SK-N-SH (cell line): ENCODE measurements at places on chromosomes 4 and X. TPM values are rescaled to one million over a fixed set of nuclear protein-coding genes. Genes with fewer than 3 reads are reported as not detected.
A peak's percentile ranks its signal among the peaks of the same experiment; 100 is the strongest.

GRCh38 chr4:126591583-126591982, 1041.2 kb upstream of the INTU start:
- DNase-seq = no peak

- DNase-seq = no peak
Measured at GRCh38 chr4:146510942-146511341, 10.8 kb downstream of the SLC10A7 start.

The NAT8L gene
- 0.43 and 0.86 TPM in 2 replicates for polyA plus RNA-seq

GRCh38 chrX:123846577-123847038, 13.2 kb upstream of the XIAP start:
- no peak for DNase-seq

DNA sequence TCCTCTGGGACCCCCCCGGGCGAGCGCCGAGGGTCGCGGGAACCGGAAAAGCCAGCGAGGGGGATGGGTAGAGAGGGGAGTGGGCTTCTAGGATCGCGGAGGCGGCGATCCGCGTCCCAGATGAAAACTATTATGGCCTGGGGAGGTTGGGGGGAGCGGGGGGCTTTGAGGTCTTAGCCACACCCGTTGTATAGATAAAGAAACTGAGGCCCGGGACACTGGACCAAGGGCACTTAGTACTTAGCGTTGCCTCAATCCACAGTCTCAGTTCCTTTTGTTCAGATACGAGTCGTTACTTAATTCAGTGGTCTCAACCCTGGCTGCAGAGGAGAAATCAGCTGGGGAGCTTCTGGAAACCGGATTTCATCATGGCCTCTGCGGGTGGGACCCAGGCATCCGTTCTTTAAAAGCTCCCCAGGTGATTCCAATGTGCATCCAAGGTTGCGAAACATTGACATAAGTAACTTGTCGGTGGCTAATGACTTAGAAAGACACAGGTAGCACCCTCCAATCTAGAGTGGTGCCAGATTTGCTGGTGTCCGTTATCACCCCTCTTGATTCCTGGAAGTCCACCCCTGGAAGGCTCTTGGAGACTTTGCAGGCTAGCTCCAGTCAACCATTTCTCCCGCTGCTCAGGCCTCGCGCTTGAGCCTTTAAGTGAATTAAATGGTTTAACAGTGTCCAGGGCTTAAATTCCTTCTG, 90.7 kb downstream of the GEMIN8 start:
- no peak for DNase-seq

DNA sequence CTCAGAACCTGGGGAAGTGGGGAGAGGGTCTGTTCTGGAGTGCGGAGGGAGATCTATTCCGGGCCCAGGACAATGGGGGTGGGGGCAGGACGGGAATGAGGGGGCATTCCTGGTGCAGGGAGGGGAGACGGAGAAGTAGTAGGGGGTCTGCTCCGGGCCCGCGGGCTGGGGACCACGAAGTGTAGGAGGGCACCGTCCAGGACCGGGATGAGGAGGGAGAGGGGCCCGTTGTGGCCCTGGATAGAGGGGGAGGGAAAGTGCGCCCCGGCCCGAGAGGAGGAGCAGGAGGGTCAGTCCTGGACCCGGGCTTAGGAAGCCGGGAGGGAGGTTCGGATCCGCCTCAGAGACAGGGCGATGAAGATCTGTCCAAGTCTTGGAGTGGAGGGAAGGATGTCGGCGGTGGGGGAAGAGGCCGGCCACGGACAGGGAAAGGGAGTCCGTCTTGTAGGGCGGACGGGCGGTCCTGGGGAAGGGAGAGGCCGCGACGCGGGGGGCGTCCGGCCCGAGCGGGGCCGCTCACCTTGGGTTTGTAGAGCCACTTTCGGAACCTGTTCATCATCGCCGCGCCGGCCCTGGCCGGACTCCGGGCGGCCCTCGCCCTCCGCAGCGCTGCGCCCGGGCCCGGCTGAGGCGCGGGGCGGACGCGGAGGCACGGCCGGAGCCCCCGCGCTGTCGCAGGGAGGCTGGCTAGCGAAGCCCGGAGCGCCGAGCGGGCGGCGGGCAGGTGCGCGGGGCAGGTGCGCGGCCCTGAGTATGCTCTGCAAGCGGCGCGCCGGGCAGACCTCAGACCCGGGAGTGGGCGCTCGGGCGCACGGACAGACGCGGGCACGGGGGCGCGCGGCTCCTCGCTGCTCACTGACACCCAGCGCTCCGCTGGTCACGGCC, at the start of gene ZFYVE28:
Gene ZFYVE28, minus strand, starts transcription at position 881 of the 885 bp plus-strand sequence. Its CDS starts 322 bp downstream, at position 559.
- DNase-seq = no peak

GRCh38 chr4:21181716-21182115, 481.5 kb downstream of the PACRGL start:
- no peak for DNase-seq

- DNase-seq = no peak
Measured at GRCh38 chr4:74112399-74113105, 13.6 kb upstream of the CXCL2 start.

GRCh38 chr4:25172961-25173915, 13.0 kb upstream of the SEPSECS start:
- no peak for DNase-seq

DNA sequence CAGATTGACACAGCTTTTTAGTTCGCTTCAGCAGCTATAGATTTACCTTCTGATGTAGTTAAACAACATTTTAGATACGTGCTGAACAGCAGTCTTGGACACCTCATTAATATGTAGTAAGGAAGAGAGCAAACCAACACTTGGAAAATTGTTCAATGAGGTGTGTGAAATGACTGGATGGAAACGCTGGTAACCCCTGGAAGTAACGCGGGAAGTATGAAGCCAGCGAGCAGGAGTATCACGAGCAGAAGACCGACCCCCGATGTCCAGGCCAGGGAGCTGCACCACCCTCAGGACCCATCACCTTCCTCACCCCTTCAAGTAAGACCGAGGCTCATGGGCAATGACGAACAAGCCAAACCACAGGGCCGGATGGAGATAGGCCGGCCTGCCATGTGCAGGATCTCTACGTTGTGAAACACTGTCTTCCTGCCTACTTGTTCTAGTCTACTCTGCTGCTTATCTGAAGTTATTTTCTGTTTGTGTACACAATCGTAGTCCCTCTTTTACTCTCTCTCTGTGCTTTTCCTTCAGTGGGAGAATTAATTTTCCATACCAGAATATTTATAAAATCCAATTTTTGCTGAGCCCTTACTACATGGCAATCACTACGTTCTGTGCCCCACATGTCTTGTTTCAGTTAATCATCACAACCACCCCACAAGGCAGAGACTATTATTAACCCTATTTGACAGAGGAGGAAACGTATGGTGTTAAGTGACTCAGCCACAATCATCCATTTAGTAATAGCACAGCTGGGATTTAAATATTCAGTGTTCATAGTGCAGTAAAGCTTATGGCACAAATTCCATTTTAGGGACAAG, 221.7 kb downstream of the APBB2 start:
- no peak for DNase-seq

DNA sequence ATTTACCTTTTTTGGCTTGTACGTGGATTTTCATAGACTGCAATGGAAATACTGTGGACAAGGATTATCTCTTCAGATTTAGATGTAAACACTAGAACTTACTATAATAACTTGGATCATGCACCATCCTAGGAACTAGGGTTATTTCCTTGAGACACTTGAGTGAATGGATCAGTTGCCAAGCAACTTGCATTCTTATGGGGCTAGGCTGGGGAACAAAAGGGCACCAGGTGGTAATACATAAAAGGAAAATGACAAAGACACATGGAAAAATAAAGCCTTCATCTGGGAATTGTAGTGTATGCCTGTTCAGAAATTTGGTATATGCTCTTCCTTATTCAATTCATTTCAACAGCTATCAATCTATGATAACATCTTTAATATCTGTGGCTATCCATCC, 247.1 kb downstream of the SPRY1 start:
- no peak for DNase-seq

GRCh38 chr4:123741906-123742305, 345.3 kb downstream of the SPRY1 start:
- DNase-seq = no peak

The FAT4 gene
- polyA plus RNA-seq = 6.6 and 8.7 TPM in 2 replicates

The MAGEA11 gene
- polyA plus RNA-seq = 0.03 and 0.06 TPM in 2 replicates

DNA sequence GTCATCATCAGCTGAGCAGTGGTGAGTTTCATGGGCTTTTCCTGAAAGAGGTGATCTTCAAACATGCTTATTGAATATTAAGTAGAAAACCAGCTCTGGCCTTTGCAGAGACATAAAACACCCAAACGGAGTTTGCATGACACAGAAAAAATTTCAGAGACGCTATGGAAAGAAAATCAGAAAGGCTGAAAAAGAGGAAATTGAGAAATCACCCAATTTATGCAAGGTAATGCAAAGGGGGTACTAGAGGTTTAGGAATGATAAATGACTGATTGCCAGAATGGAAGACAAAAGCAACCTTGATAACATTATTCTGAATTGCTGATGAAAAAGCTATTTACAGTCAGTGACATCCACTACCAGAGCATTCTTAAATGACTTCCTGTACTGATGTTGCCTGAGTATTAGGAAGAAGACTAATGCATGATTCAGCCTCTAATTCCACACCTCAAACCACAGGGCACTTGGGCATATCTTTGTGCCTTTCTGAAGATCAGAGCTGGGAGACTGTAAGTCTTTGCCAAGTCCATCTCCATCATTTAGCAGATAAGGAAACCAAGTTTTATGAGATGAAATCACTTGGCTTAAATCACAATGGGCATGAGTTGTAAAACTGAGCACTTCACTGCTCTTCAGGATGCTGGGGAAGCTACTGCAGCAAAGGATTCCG, 565.7 kb downstream of the PPARGC1A start:
- DNase-seq = no peak

DNA sequence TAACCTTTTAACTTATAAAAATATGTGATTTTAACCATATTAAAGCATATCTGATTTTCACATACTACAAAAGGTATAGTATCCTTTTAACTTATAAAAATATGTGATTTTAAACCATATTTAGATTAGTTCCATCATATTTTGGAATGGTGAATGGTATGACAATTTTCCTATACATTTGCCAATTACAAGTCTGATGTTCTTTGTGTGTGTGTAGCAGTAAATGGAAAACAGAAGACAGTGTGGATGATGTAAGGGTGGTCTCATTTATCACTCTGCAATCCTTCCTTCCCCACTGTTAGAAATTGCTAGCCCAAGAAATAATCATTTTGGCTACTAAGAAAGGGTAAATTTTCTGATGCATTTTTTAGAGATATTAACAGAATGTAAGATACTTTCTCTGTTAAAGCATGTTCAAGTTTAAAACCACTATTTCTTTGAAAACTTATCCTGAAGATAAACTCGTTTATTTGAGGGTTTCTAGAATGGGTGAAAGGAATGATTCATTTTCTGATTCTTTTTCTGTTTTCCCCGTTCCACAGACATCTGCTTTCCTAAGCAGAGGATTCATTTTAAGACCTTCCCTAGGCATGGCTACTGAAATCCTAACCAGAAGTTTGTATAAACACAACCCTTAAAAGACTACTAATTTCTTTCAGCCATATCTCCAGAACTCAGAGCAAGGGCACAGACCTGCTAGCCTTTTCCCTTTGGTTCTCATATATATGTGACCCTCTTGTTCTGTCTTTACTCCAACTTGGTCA, 21.0 kb downstream of the NUDT6 start:
- no peak for DNase-seq

- DNase-seq = no peak
Measured at GRCh38 chr4:60911127-60911526, 289.0 kb upstream of the ADGRL3 start.

DNA sequence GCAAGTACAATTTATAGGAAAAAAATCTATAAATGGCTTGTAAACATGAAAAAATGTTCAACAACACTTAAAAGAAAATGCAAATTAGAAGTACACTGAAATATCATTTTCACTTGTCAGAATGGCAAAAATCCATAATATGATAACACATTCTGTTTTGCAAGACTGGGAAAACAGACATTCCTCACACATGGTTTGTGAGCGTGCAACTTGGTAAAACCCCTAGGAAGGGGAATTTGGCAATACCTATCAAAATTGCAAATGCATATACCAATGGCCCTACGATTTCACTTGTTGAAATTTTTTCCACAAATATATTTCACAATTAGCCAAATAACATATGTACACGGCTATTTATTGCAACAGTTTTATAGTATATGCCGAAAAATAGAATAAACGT, 31.4 kb downstream of the TBC1D9 start:
- DNase-seq = no peak

DNA sequence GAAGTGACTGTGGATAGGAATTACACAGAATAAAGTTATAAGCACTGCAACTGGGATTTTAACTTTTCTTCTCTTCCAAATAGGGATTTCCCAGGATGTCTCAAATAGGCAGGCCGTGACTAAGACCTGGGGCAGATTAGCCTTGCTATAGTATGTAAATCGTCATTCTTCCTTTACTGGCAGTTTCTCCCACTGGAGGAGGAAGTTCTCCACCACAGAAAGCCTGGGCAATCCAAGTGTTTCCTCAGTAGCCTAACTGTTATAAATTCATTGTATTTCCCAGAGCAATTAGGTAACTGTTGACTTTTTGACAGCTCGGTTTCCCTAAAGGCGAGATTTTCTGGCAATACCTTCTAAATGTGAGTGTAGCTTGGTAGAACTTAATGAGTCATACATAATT, at the start of gene TNIP3:
Gene TNIP3, minus strand, starts transcription at position 31 of the 400 bp plus-strand sequence. CDS start 196 bp downstream, outside the sequence.
- no peak for DNase-seq

The JADE3 gene
- 3.0 and 4.3 TPM in 2 replicates for polyA plus RNA-seq

- DNase-seq = peak; percentile 7
Measured at GRCh38 chr4:85756938-85757337, 282.0 kb downstream of the ARHGAP24 start.

DNA sequence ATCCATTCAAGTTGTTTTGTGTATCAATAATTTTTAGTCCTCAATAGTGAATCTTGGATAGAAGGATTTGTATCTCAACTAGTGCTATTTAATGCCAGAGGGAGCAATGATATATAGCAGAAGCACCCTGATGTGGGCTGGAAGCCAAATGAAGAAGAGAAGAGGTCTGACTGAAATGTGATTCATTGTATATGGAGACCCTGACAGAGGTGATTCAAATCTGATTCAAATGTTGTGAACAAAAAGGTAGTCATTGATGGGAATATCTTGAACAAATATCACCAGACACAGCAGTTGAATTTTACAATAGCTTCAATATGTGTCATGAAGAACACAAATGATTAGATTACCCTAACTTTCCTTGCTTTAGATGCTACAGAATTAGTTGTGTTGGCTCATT, 27.5 kb upstream of the SULT1B1 start:
- no peak for DNase-seq

GRCh38 chr4:54659749-54660535, 2.2 kb downstream of the KIT start:
- DNase-seq = no peak

DNA sequence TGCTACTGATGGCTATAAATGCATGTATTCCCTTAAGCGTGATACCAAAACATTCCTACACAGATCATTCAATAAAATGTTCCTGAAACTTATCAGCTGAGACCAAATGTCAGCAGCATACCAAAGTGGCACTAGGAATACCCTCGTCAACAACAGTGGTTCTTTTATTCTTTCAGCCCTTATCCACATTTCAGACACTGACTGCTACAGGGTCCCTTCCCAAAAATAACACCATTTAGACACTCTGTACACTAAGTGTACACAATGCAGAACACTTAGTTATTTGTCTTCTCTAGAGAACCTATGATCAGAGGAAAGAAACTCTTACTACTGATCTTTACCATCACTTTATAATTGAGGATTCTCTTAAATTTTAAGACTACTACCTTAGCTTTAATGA, 94.1 kb downstream of the ATRX start:
- no peak for DNase-seq
